Vagina (tissue), 2 donors: ENCODE measurements at places on chromosomes 3 and 15. TPM values are rescaled to one million over a fixed set of nuclear protein-coding genes. Genes with fewer than 3 reads are reported as not detected.

DNA sequence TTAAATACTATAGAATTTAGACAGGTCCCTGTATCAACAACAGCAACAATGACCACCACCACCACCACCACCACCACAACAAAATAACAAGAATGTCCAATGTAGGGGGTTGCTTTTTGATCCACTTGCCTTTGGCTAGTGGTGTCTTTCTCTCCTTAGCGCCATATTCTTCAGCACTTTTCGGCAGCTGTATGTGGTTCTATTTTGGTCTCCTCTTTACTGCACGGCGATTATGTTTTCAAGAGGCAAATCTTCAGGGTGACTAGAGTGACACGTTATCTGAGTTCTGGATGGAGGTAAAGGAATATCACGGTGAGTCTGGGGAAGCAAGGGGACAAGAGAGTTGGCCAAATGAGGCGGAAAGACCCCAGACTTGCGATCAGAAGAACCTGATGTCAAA lies 56.1 kb downstream of the ST6GAL1 start:
- no peaks in the 10 kb centered on the region for H3K27me3 ChIP-seq
- no peak overlapping the region for H3K4me3 ChIP-seq
- H3K4me1 ChIP-seq, result no peaks in the 10 kb centered on the region
- no peaks in the 10 kb centered on the region for H3K36me3 ChIP-seq
- H3K27ac ChIP-seq, result no peak overlapping the region
- no peak for DNase-seq

DNA sequence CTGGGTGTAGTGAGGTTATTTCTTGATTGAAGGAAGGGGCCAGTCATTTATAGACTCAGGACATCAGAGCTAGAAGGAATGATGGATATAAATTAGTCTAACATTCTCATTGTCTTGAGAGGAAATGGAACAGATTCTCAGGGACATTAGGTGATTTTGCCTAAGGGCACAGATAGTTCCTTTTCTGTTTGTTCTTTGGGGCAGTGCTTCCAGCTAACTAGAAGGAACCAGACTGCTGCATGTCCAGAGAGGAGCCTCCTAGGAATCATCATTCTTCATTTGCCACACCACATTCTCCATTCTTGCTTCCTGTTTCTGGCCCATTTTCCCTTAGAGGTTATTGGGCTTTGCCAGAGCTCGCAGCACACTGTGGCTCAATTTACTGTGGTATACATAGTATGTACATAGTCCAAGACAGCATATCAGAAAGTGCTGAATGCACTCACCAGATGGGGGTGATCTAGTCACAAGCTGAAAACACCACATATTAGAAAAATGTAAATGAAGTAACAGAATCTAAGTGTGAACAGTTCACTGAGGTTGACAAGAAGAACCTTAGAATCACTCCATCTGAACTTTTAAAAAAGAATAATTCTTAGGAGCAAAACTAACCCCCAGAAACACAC lies 62.7 kb upstream of the MYZAP start:
- no peak for DNase-seq
- no peak overlapping the region for H3K27ac ChIP-seq
- H3K36me3 ChIP-seq, result no peaks in the 10 kb centered on the region
- no peak overlapping the region for H3K4me3 ChIP-seq
- no peaks in the 10 kb centered on the region for H3K27me3 ChIP-seq

DNA sequence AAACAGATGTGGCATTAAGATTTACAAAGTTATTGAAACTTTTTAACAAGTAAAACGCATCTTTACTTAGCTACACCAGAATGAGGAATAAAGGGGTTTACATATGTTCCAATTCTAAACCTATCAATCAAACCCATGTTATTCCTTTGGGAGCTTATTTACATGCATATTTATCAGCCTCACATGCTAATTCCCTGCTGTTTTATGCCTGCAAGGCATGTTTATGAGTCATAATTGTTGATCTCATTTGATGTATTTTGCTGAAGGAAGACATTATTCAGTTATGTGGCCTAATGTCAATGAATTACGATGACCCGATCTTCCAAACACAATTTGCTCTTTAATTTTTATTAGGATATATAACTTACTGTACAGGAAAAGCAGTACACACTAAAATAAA lies 272.9 kb downstream of the TBC1D5 start:
- no peak overlapping the region for H3K27ac ChIP-seq
- no peaks in the 10 kb centered on the region for H3K36me3 ChIP-seq
- no peaks in the 10 kb centered on the region for H3K27me3 ChIP-seq
- H3K4me1 ChIP-seq, result peaks cover 4% of the 10 kb centered on the region
- no peak for DNase-seq

- no peaks in the 10 kb centered on the region for H3K36me3 ChIP-seq
- no peaks in the 10 kb centered on the region for H3K27me3 ChIP-seq
- DNase-seq, result no peak
- H3K27ac ChIP-seq, result no peak overlapping the region
- no peak overlapping the region for H3K4me3 ChIP-seq
- no peaks in the 10 kb centered on the region for H3K4me1 ChIP-seq
These were observed 264.0 kb upstream of the SLITRK3 start for GRCh38 chr3:165459924-165460835.

DNA sequence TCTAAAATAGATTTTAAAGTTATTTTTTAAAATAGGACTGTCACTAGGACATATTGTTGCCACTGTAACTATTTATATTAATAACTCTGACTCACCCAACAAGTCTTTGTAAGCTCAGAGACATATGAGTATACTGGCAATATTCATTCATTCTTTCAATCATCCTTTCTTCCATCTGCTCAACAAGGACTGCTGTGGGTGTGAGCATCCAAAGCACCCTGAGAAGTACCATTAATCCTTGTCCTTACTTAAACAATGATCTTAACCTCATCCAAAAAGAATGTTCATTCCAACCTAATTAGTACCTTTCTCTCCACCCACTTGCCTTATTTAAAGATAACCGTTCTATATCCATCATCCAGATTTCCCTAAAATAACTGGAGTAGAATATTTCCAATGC lies 94.2 kb upstream of the PPP2R3A start:
- no peak for DNase-seq
- no peaks in the 10 kb centered on the region for H3K27me3 ChIP-seq
- no peak overlapping the region for H3K27ac ChIP-seq
- H3K36me3 ChIP-seq, result no peaks in the 10 kb centered on the region

DNA sequence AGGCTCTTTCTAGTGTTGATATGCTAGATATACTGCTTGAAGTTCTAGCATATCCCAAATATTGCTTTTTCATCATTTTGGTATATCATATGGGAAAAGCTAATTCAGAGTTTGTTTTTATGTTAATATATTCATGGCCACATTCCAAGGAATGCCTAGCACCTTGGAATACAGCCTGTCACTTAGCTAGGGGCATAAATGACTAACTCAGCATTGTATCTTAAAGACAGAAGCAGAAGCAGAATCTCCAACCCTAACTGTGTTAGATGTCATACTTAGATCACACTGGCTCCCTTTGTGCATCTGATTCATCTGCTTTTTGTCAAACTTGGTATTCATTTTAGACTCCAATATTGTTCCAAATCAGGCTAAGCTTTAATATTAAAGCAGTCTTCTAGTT lies 130.8 kb upstream of the TSPAN3 start:
- no peak overlapping the region for H3K27ac ChIP-seq
- no peaks in the 10 kb centered on the region for H3K4me1 ChIP-seq
- peaks cover 10% of the 10 kb centered on the region for H3K36me3 ChIP-seq
- DNase-seq, result no peak

DNA sequence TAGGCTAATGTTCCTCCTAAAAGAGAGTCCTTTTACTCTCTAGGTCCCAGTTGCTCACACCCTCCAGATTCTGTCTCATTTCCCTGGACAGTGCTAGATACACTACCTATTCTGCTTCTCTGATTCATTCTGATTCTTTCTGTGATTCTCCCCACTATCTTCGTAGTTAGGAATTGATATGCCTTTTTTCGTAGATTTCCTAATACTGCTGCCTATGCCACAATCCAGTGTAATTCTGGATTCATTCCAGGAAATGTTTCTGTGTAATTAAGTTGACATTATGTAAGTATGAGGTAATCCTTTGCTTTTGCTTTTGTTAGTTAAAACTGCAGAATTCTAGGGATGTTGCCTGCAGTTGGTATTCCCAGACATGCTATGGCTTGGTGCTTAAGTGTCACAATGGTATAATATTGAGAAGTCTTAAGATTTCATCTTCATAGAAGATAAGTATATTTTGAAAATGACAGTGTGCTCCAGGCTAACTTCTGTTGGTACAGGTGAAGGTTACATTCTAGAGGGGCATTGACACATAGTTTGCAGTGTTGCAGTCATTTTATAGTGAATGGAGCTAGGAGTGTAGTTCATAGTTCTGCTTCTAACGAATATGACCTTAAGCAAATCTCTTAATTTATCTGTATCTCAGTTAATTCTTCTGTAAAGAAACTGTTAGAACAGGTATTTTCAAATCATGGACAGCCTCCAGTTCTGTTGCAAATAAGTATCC lies 54.3 kb downstream of the RIOX2 start:
- H3K36me3 ChIP-seq, result no peaks in the 10 kb centered on the region
- H3K4me1 ChIP-seq, result peaks cover 15% of the 10 kb centered on the region
- no peak overlapping the region for H3K27ac ChIP-seq
- no peaks in the 10 kb centered on the region for H3K27me3 ChIP-seq
- DNase-seq, result no peak

- no peaks in the 10 kb centered on the region for H3K27me3 ChIP-seq
- peak overlapping the region; percentile 67 for H3K27ac ChIP-seq
- H3K4me3 ChIP-seq, result no peak overlapping the region
- no peaks in the 10 kb centered on the region for H3K36me3 ChIP-seq
- H3K4me1 ChIP-seq, result peaks cover 40% of the 10 kb centered on the region
- no peak for DNase-seq
These were observed 85.2 kb upstream of the PPIB start for GRCh38 chr15:64247906-64248541.

- no peaks in the 10 kb centered on the region for H3K4me1 ChIP-seq
- H3K27ac ChIP-seq, result no peak overlapping the region
- H3K27me3 ChIP-seq, result no peaks in the 10 kb centered on the region
- no peak for DNase-seq
These were observed 41.6 kb downstream of the ATP2B2 start for GRCh38 chr3:10463533-10464434.

DNA sequence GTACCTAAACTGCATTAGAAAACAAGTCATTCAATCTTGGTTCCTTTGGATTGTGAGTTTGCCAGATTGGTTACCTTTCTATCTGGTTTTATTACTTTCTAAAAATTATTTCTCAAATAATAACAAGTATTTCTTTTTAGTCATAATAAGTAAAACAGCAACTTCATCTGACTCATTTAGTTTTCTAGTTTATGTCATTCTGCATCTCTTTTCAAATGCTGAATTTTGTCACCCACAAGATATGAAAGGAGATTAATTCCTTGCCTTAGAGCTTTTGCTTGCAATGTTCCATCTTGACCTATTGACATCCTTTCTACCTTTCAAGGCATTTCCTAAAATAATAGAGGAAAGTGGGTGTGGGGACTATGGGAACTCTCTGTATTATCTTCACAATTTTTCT lies 253.6 kb upstream of the PEX5L start:
- no peaks in the 10 kb centered on the region for H3K27me3 ChIP-seq
- H3K4me1 ChIP-seq, result no peaks in the 10 kb centered on the region
- DNase-seq, result no peak
- no peaks in the 10 kb centered on the region for H3K36me3 ChIP-seq
- H3K27ac ChIP-seq, result no peak overlapping the region
- H3K4me3 ChIP-seq, result no peak overlapping the region

DNA sequence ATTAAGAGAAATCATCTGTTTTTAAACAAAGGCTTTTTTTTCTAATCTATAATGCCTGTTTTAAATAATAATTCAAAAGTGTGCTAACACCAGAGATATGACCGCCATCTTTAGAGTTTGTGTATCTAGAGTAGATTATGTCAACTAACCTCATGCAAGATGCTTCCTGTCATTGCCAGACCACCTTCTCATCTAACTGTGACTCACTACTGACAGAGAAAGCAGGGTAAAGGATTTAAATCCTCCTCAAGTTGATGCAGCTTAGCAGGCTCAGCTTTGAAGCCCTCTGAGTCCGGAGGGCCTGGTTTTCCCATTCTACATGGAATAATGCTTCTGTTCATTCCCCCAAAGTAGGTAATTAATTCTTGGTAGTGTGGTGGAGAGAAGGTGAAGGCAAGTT lies 108.5 kb downstream of the ECT2 start:
- H3K27me3 ChIP-seq, result no peaks in the 10 kb centered on the region
- H3K4me1 ChIP-seq, result no peaks in the 10 kb centered on the region
- H3K27ac ChIP-seq, result no peak overlapping the region
- H3K36me3 ChIP-seq, result no peaks in the 10 kb centered on the region
- DNase-seq, result no peak
- H3K4me3 ChIP-seq, result no peak overlapping the region

- H3K36me3 ChIP-seq, result no peaks in the 10 kb centered on the region
- no peak overlapping the region for H3K27ac ChIP-seq
- no peak overlapping the region for H3K4me3 ChIP-seq
- no peak for DNase-seq
- H3K4me1 ChIP-seq, result peaks cover 24% of the 10 kb centered on the region
- no peaks in the 10 kb centered on the region for H3K27me3 ChIP-seq
These were observed 132.5 kb upstream of the THBS1 start for GRCh38 chr15:39448409-39448808.

DNA sequence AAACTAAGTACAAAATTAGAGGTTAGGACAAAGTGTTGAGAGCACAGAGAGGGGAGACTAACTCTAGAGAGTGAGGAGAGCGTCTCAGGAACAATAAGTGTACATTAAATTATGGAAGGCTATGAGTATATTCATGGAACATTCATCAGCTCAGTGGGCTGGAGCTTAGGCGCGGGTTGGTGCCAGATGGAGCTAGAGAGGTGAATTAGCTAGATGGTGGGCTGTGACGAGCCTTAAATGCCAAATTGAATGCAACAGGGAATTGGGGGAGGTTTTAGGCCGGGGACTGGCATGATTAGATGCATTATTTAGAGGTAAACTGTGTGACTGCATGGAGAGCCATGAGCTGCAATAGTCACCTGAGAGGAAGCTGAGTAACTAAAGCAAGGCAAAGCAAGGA lies 97.1 kb downstream of the TMEM108 start:
- H3K27ac ChIP-seq, result no peak overlapping the region

DNA sequence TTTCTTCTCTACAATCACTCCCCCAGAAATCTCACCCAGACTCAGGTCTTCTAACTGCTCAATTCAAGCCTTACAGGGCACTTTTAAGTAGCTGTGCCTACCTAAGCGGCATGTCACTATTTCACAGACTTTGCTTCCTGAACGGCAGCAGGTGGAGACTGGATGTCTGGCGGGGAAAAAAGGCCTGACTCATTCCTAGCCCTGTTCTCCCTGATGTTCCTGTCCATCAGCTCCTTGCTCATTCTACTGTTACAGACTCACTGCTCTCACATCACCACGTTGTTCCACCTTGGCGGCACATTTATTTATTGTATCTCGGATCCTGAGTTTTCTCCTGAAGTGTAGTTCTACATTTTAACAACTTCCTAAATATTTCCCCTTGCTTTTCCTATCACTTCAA lies 52.6 kb upstream of the ATP11B start:
- no peak overlapping the region for H3K27ac ChIP-seq
- no peak for DNase-seq
- no peaks in the 10 kb centered on the region for H3K4me1 ChIP-seq
- no peaks in the 10 kb centered on the region for H3K36me3 ChIP-seq

Gene METTL6
- total RNA-seq, result 13.8 TPM

Gene RPUSD3
- 50.6 TPM for total RNA-seq
